ENCODE measurements at places on chromosomes 11 and 22. TPM values are rescaled to one million over a fixed set of nuclear protein-coding genes. Genes with fewer than 3 reads are reported as not detected.

NCF4 gene
- 30.4 TPM for total RNA-seq

- no peak for DNase-seq
These were observed 30.0 kb upstream of the MMP7 start for GRCh38 chr11:102560555-102561011.

GRCh38 chr11:34345991-34346480 is 11.8 kb downstream of the ABTB2 start:
- no peak for DNase-seq

- DNase-seq, result no peak
These were observed 3.1 kb downstream of the MOB2 start for GRCh38 chr11:1483445-1483961.

DNA sequence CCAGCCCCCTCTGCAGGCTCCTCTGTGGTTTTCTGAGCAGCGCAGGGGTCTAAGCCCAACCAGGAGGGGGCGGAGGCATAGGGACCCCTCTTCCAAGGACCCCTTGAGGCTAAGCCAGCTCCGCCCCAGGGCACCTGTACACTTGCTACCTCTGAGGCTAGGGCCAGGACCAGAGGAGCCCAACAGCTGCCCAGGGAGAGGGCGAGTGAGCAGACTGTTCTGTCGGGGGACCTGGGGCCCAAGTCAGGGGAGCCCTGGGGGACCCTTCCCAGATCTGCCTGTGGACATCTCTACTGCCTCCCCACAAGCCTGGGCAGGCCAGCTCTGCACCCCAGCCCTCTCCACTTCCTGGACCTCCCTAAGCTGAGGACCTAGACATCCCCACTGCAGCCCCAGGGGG is 1.8 kb downstream of the B4GALNT4 start:
- no peak for DNase-seq

Measured in sciatic nerve (tissue), 2 donors.